ENCODE measurements at places on chromosomes 4 and X.

GRCh38 chr4:185512516-185512915 lies 22.8 kb downstream of the PDLIM3 start:
- DNase-seq: no peak

DNA sequence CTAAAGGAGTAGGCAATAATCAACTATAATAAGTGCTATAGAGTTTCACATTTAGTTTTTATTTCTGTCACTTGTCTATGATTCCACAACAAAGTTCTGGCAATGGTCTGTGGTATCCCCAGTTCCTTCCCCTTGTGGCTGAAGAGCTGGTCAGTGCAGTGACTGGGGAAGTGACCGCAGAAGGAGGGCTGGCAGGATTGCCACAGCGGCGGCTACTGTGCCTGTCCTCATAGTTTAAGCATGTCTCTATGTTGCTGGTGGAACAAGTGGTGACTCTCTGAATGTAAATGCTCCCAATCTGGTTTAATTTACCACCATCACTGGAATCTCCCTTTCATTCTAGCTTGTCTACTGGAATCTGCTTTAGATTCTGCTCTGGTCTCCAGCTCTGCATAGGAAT lies 170.6 kb upstream of the GK2 start:
- DNase-seq: no peak

GRCh38 chr4:1472911-1473518 lies 66.8 kb upstream of the NKX1-1 start:
- DNase-seq: no peak

- DNase-seq: no peak
Observed at GRCh38 chr4:145709336-145709735, 29.4 kb downstream of the C4orf51 start.

GRCh38 chr4:6749340-6750171 lies 33.0 kb upstream of the KIAA0232 start:
- DNase-seq: peak; percentile 73

GRCh38 chr4:154030152-154030551 lies 241.3 kb upstream of the SFRP2 start:
- DNase-seq: no peak

DNA sequence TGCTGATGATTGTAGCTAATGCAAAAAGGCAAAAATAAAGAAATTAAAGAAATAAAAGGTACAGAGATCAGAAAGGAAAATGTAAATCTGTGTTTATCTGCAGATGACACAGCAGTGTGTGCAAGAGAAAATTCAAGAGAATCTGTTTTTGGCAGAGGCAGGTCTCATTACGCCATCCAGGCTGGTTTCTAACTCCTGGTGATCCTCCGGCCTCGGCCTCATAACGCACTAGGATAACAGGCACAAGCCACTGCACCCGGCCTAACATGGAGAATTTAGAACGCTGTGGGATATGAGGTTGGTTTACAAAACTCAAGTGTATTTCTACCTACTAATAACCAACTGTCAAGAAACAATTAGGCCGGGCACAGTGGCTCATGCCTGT lies 29.4 kb downstream of the CTBP1 start:
- DNase-seq: no peak

DNA sequence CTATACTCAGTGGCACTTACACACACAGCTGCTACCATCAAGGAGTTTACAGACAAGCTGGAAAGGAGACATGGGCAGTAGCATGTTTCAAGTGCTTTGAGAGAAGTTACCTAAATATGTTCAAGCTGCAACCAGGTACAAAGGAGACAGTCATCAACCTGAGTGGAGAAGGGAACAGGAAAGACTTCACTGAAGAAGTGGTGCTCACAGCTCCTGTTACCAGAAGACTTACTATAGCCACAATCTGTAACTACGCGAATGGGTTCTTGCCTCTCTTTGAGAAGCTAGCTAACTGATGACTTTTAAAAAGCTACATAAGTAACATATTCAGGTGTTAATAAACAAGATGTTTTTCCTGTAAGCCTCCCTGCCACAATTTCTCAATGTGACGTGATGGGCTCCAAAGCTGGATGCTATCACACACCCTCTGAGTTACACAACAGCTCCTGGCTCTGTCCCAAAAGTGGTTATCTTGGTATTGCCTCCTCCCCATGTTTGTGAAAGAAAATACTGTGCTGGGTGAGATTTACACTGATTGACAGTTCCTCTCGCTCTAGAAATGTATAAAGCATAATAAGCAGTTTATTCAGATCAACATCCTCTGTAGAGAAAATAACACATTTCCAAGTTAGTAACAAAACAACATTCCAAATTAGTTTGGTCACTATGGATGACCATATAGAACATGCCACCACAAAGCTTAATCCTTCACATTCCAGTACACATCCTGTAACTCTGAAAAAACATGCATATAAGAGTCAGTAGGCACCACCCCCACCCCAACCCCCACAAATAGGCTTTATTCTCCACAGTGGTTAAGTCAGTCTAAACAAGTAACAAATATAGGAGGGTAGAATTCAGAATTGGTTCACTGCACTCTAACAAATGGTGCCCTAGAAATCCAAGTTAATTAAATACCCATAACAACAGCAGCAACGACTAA lies 81.8 kb downstream of the FRYL start:
- peak; percentile 82 for DNase-seq

GRCh38 chr4:54793856-54794422 lies 136.2 kb downstream of the KIT start:
- no peak for DNase-seq

DNA sequence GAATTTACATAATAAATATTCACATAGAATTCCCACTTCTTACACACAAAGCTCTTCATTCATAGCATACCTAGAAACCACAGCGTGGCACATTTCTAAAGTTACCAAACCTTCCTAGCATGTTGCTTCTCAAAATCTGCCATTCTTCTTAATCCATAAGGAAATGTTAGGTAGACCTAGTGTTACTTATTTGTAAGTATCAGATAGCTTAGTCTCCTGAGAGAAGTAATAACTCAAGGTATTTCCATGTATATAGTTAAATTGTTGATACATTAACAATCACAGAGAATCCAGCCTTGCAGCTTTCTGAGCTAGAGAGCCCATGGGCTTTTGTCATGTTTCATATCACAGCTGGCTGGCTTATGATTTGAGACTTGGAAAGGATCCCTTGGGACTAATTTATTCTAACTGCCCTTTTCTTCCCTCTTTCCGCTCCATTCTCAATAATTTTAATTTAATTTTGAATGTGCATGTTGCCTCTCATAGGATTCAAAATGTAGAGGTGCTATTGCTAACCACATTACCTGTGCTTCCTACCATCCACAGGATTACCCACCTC lies 17.6 kb downstream of the SH3RF1 start:
- DNase-seq: no peak

GRCh38 chr4:130043732-130044160 lies 947.8 kb downstream of the C4orf33 start:
- no peak for DNase-seq

DNA sequence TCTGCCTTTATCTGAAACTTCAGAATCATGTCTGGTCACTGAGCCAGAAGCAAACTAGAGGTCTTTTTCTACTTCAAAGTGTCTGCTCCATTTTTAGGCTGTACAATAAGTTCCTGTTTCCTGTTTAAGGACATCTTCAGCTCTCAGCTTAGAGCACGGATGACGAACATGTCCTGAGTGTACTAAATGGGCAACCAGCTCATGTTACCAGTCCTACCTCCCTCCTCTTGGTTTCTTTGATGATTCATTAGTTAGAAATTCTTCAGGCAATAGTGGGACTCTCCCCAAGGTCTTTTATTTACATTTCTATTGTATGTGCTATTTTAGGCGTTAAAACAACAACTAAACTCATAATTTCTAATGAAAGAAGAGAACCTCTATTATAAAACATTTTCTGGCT lies 58.0 kb downstream of the ENPEP start:
- no peak for DNase-seq

DNA sequence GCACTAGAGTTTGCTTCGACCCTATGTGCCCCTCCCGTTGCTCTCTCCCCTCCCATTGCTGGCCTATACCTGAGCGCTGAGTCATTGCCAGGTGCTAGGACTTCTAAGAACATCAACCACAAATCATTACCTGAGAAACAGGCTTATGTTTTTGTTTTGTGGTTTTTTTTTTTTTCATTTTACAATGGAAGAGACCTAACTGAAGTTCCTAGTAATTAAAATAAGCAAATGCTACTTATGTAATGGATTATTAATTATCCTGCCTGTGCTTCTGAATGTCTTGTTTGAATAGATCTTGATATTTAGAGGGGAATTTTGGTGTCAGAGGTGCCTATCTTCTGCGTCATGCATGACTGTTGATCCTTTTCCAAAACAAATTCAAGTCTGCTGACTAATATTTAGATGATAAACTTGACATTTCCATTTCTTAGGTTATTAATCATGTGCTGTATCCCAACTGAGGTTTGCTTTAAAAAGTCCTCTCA lies 275.4 kb upstream of the CPEB2 start:
- no peak for DNase-seq

DNA sequence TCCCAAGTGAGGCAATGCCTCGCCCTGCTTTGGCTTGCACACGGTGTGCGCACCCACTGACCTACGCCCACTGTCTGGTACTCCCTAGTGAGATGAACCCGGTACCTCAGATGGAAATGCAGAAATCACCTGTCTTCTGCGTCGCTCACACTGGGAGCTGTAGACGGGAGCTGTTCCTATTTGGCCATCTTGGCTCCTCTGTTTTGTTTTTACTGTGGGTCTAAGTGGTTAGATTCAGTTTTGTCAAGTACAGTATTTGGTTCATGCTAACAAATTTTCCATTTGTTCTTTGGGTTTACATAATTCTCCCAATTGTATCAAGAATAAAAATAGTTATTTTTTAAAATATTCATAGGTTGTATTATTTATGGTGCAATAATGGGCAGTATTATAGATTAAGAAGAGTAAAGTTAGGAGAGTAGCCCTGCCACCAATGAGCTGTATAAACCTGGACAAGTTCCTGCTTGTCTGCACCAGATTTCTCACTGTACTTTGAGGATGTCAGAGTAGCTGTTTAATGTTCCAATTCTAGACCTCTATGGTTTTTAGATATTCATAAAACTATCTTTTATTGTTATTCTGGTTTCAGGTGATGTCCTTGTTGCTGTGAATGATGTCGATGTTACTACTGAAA lies 23.4 kb downstream of the INTU start:
- DNase-seq: no peak

DNA sequence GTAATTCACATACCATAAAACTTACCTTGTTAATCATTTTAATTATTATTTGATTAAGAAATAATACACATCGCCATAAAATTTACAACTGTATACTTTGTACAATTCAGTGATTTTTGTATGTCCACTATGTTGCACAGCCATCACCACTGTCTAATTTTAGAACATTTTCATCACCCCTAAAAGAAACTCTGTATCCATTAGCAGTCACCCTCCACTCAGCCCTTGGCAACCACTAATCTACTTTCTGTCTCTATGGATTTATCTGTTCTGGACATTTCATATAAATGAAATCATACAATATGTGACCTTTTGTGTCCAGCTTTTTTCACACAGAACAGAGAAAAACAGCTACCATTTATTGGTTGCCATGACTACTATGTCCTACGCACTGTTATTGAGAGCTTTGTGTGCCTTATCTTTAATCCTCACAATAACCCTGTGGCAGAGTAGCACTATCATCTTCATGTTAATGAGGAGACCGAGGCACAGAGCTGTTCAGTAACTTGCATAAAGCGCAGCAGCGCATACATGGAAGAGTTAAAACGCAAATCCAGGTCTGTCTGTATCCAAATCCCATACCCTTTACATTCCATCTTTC lies 64.6 kb upstream of the PAGE1 start:
- DNase-seq: no peak

DNA sequence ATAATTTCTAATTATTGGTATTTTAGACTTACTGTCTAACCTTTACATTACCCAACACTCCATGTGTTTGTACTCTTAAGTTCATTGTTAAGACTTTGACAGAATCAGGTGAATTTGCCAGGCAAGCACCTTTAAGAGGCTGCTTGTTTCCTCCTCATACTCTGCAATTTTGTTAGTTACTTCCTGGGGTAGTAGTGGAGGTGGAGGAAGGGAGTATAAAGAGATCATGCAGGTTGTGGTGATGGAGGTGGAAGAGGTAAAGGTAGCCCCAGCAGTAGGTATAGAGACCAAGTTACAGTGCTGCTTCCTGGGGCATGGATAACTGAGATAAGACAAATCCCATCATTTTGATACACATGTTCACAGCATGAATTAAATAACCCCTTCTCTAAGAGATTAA lies 6.7 kb downstream of the WDR44 start:
- no peak for DNase-seq

GRCh38 chr4:64417974-64418373 lies 8.7 kb upstream of the TECRL start:
- DNase-seq: no peak

DNA sequence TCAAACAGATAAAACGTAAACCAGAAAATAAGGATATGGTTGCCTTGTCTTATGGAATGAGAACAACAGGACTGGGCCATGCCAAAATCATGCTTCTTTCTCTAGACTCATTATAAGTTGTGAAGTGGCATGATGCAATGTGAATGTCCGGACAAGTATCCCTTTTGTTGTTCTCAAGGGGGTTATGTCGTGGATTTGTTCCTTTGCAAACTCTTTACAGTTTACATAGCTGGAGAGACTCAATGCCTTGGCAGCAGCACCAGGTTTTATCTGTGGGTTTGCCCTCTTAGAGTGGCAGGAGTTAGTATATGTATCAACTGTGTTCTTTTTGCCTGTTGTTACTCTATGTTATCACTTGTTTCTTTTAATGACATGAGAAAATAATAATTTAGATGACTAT lies 41.4 kb downstream of the SPRY1 start:
- no peak for DNase-seq

DNA sequence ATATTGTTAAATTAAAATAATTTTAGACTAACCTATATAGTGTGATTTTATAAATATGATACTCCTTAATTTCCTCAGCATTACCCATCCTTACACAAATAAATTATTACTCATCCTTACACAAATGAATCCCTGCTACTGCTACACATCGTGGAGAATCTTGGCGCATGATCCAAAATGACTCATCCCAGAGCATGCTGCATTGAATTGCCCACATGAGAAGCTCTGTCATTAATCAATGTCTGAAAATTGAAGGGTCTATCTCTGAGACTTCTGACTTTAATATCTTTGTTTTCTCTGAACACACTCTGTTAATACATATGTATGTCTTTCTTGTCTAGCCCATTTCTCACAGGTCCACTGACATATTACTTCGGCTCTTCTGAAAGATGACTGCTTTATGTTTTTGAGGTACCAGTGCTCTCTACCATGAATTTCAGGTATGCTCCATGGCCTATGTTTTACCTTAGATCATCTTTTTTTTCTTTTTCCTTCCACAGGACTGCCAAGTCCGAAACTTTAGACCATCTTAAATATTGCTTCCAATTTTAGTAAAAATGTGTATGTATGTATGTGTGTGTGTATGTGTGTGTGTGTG lies 15.7 kb upstream of the DUSP21 start:
- no peak for DNase-seq

- no peak for DNase-seq
Observed at GRCh38 chr4:20253735-20254409, 2.2 kb downstream of the SLIT2 start.

GRCh38 chr4:47194036-47194737 lies 162.8 kb downstream of the GABRB1 start:
- DNase-seq: no peak

- DNase-seq: no peak
Observed at GRCh38 chr4:182042945-182043344, 200.3 kb upstream of the TENM3 start.

- DNase-seq: no peak
Observed at GRCh38 chr4:185895866-185896265, 83.9 kb upstream of the SORBS2 start.
